ENCODE measurements at places on chromosomes 1 and 21.

DNA sequence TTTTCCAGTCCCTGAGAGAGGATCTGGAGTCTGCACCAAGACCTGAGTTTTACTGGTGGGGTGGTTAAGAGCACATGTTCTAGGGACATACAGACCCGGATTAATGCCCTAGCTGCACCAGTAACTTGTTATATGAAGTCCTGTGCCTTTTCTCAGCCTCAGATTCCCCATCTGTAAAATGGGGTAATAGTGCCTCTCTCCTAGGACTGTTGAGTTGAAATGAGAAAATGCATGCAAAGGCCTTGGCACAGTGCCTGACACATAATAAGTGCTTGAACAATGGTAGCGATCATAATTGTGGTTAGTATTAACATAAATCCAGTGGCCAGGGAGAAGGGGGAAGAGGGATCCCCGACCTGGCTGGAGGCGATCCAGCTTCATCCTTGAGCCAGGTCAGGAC is 12.3 kb downstream of the AHDC1 start:
- DNase-seq: no peak

DNA sequence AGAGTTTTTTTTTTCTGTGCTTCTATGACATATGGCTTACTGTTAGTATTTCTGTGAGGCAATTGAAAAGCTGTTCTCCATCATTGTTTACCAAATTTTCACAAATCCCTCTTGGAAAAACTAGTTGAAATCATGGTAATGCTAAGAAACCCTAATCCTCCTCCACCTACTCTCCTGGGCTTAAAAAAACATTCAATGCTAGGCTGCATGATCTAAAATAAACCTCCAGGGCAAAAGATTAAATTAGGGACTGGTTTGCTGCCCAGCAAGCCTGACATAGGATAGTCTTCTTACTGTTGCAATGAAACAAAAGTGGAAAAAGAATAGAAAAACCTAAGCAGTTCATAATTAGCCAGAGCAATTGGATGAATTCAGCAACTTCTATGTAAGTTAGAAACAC is 16.1 kb downstream of the C1orf52 start:
- DNase-seq: no peak

- no peak for DNase-seq
Observed at GRCh38 chr1:71393301-71393700, 312.5 kb upstream of the ZRANB2 start.

DNA sequence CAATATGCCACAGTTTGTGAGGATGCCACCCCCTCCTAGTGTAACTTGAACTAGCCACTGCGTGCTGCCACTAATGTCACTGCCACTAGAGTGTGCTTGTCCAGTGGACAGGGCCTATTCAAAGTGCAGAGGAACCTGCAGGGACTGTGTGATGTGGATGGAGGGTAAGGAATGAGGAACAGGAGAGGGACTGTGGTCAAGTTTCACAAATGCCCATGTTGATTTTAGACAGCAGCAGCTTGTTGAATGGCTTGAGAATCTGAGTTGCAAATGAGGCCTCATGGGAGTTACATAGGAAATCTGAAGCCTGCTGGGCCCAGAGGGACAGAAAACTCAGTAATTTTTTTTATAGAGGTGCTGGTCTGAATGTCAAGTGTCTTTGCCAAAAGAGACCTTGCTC is 112.3 kb downstream of the HHAT start:
- DNase-seq: no peak

DNA sequence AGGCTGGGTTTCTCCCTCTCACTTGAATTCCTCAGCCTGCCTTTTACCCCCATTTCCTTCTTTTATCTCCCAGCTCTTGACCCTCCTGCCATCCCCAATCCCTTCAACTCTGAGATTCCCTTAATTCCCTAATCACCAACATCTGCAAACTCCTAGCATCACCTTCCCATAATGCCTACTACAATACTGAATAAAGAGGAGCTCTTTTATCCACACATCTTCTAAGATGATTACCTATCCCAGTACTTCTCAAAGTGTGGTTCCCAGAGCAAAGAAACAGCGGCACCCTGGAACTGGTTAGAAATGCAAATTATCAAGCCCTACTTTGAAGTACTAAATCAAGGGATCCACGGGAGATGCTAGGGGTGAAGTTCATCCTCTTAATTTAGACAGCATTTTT is 21.2 kb upstream of the UBE2U start:
- no peak for DNase-seq

DNA sequence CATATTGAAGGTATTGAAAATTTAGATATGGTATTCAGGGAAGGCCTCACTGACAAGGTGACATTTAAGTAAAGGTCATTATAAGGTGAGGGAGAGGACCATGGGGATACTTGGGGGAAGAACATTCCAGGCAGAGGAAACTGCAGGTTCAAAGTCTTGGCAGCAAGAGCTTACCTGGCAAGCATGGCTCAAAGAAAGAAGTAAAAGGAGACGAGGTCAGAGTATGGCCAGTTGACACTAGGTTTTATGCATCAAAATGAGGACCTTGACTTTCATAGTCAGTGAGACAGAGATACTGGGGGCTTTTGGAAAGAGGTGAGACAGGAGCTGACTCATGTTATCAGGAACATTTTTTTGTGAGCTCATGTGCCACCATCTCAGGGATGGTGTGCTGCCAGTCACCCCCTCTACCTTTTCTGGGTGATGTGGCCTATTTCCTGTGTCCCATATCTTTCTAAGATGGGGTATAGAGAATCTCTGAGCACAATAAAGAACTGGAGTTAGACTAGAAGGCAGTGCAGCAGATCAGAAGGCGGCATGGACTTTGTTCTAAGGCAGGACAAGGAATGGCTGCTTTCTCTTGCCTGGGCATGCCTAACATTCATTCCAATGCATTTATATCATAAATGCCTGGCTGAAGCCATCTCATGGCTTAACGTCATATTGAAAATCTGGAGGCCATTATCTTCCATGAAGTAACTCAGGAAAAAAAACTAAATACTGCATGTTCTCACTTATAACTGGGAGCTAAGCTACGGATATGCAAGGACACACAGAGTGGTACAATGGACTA is 406.7 kb downstream of the NTNG1 start:
- DNase-seq: no peak
